ENCODE measurements at places on chromosomes 6 and 20.

DNA sequence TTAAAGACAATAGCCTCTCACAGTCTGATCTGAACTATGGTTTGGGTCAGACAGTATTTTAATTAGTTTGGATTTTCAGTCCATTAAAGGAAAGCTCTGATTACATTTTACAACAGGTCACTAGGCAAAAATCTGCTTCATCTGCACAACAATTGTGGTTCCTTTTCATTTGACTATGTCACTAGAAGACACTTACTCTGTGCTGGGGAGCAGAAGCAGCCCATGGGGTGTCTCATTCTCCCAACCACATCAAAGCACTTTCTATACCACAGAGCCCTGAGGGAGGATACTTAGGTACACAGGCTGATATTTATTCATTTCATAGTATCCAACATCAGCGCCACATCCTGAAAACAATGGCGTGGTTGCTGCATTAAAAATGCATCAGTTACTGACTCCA, 36.6 kb upstream of the HDAC2 start:
- DNase-seq = no peak

DNA sequence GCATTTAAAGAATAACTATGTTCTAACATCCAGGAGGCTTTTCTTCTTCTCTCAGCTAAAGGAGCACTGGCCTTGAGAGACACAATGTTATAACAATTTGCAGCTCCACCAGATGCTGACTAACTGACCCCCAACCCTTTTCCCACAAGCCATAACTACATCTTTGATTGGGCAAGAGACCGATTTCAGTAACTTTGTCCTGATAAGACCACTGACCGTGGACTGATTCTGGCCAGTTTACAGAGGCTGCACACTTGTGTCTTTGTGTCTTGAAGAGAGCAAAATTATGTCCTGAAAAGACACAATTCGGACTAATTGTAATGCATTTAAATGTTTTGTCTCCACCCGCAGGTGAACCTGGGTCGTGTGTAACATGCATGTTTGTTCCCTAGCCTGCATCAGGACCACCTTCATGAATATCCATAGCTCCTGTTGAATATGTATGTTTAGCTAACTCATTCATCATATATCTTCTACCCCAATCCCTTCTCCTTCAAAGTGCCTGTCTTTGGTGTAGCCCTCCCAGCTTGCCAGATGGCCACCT, 22.3 kb downstream of the ABRACL start:
- no peak for DNase-seq

GRCh38 chr20:23079016-23079351, 7.1 kb downstream of the CD93 start:
- DNase-seq = peak; percentile 17

DNA sequence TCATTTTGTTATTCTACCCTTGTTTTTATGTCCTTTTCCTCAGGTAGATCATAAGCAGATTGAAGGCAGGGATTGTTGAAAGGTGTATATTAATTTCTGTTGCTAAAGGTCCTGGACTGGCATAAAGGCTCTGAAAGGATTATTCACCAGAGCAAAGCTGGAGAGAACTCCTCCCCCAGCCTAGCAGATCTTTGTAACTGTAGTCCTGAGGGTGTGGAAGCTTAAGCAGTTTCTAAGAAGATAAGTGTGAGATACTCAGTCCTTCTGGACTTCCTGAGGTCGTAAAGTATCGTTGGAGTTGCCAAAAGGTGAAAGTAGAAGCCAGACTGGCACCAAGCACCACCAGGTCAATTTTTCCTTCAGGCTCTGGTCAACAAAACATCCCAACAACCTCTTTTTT, 24.2 kb downstream of the CGA start:
- DNase-seq = no peak

GRCh38 chr6:170374571-170375444, 68.2 kb downstream of the FAM120B start:
- no peak for DNase-seq

DNA sequence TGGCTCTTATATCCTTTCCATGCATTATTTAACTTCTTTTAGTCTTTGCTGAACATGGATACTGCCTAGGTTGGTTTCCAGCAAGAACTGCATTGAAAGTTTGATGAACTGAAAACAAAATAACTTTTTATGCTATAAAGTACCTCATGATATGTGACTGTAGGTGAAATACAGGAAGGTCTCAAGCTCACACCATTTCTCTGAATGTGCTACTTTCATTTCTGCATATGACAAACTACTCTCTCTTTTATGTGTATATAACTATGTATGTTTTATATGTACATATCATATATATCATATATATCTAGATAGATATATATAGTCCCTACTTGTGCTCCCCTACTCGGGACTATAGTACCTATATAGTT, 65.9 kb downstream of the AIG1 start:
- no peak for DNase-seq

GRCh38 chr6:156396791-156397418, 380.3 kb upstream of the ARID1B start:
- no peak for DNase-seq

DNA sequence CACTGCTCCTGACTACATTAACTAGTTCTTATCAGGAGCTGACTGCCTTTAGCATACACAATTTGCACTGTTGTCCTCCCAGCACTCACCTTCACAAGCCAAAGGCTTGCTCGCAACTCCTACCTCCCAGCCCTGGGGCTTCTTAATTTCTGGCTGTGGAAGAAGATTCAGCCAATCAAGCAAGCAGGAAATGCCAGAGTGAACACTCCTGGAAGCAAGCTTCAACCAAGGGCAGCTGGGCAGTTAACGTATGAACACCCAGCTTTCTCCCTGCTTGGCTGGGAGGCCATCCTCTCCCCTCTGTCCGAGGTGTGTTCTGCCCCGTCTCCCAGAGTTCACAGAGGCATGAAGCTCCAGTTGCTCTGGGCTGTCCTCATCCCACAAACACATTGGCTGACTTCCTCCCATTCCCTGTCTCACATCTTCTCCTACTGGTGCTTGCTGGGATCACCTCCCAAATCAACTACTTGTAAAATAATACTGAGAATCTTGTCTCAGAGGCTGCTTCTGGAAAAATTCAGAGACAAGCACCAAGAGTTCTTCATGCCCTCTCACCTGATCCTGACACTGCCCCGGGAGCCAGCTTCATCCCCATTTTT, 15.3 kb upstream of the SRSF6 start:
- DNase-seq = no peak

DNA sequence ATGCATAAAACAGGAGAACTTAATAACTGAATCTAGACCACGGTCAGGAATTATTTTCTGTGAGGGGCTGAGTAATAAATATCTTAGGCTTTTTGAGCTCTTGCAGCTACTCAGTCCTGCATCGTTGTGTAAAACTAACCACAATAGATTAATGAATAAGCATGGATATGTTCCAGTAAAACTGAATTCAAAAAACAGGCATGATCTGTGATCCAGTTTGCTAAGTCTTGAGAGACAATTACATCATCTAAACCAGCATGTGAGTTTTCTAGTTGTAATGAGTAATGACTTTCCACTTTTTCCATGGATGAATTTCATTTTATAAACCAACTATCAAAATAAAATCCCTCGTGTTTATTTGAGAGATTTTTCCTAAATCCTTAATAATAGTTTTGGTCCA, 336.8 kb downstream of the RFPL4B start:
- DNase-seq = no peak

GRCh38 chr6:153138930-153139329, 7.8 kb upstream of the RGS17 start:
- no peak for DNase-seq

DNA sequence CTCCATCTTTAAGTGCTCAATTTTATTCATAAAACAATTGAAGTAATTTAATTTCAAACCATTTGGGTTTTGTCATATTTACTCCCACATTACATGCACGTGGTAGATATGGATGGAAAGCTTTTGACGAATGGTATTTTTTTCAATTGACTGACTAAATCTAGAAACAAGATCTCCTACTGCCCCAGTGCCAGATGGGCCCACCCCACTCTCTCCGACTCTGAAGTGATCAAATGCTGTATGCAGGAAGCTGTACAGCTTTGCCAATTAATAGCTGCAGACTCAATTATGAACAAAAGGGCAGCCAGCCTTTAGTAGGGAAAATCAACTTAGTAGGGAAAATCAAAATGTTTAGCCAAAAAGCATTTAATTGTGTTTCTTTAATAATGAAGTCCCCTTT, 46.2 kb downstream of the PACRG start:
- no peak for DNase-seq

DNA sequence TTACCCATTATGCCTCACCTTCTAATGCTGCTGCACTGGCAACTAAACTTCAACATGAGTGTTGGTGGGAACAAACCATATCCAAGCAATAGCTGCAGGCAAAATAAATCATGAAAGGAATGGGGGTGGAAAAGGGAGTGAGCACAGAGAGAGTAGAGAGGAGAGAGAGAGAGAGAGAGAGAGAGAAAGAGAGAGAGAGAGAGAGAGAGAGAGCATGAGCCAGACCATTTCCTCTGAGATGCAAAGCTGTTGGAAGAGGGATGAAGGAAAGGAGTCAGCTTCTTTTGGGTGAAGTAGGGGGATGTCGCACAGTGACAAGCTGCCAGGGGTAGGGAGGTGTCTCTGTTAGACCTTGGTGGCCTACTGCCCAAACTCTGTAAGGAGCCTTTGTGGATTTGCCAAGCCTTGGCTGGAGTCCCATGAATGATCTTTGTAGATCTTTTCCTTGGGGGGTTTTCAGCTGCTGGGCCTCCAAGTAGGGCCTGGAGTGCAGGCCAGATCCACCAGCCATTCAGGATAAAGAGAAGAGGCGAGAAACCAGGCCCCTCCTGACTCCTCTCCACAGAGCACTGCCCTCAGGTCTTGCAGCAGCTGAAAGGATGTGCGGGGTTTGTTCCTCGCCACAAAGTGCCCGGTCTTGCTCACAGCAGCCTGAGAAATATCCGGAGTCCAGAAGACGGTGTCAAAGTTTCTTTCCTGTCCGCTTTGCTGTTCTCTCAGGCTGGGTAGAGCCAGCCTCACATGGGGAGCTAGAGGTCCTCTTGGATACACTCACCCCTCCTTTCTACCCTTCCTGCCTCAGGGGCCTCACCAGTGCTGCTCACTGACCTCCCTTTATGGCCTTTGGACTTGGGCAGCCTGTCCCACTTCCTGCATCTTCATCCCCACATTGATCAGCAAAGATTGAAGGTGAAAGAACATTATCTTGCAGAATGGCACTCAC, 17.8 kb downstream of the BTBD3 start:
- peak; percentile 22 for DNase-seq

DNA sequence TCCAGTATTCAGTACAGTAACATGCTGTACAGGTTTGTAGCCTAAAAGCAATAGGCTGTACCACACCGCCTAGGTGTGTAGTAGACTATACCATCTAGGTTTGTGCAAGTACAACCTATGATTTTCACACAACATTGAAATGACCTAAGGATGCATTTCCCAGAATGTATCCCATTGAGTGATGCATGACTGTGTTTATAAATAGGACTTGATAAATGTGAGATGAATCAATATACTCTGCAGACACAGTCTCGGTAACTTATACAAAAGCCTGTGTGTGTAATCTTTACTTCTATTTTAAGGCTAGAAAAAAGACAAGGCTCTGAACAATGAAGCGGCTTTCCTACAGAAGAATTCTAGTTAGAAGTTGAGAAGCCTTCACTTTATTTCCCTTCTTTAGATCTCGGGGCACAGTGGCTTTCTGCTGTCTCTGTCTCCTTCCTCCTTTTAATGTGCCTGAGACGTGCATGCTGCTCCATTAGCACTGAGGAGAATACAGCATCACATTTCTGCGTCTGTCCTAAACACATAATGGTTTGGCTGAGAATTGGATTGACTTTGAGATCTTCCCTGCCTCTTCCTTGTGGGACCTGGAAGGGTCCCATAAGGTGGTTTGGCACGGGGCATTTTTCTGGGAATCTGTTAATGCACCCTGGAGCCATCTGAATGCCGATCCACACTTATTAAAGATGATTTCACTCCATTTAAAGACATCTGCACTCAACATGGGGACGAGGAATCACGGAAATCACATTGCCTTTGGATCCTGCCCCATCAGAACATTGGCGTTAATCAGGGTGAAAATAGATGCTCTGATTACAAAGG, 112.5 kb downstream of the SCML4 start:
- DNase-seq = no peak

DNA sequence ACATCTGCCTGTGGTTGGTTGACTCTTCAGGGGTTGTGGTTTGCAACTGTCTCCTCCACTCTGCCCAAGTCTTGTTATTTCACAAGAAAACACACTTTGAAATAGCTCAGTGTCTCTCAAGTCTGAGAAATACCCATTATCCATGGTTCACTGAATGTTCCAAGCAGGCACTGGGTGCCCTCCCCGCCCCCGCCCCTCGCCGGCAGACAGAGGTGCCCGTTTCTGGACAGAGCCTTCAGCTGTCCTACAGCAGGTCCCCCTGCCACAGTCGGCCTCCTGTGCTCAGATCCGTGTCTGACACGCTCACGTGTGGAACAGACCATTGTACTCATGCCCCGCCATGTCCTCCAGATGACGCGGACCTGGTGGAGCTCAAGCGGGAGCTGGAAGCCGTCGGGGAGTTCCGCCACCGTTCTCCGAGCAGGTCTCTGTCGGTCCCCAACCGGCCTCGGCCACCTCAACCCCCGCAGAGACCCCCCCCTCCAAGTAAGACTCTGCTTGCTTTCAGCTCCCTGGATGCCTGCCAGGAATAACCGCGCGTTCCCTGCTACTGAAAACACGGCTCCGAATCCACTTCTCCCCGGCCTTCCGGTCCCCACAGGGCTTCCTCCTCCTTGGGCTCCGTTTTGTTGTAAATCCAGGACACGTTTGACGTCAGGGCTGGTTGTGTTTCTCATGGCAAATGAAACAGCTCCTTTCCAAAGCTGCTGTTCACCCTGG, 81.4 kb downstream of the SERAC1 start:
- no peak for DNase-seq

DNA sequence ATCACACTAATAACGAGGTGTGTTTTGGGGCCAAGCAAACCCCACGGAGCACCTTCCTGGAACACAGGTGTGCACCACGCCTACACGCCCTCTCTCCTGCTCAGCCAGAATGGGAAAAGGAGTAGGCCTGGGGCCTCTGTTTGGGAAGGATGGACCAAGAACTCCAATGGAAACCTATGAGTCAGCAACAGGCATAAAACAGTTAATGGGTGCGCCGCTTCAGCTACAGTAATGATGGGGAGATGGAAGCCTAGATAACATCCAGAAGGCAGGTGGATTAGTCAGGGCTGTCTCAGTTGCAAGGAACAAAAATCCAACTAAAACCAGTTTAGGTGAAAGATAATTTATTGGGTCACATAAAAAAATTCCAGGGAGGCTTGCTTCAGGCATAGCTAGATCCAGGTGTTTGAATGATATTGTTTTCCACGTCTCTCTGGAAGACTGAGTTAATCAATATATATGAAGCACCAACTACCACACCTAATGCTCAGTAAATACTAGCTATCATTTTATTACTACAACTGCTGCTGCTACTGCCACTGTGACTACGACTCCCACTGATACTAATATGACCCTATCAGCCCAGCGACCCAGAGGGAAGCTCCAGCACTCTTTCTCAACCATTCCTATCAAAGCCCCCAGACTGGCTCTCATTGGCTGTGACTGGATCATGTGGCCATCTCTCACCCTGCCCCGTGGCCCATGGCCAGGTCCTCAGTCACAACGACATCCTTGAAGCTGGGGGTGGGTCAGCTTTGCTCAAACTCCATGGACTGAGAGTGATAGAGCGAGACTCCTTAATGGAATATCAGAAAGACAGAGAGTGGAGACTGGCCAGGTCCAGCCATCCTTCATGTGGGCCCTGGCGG, 155.2 kb upstream of the PTPN1 start:
- no peak for DNase-seq

GRCh38 chr20:58514321-58515232, 622 bp downstream of the APCDD1L start:
- no peak for DNase-seq

- DNase-seq = no peak
Measured at GRCh38 chr20:373171-373890, 7.2 kb upstream of the TRIB3 start.

GRCh38 chr6:87082160-87082721, 12.7 kb downstream of the CGA start:
- no peak for DNase-seq
